ENCODE measurements at places on chromosomes 3 and 15. TPM values are rescaled to one million over a fixed set of nuclear protein-coding genes. Genes with fewer than 3 reads are reported as not detected.

DNA sequence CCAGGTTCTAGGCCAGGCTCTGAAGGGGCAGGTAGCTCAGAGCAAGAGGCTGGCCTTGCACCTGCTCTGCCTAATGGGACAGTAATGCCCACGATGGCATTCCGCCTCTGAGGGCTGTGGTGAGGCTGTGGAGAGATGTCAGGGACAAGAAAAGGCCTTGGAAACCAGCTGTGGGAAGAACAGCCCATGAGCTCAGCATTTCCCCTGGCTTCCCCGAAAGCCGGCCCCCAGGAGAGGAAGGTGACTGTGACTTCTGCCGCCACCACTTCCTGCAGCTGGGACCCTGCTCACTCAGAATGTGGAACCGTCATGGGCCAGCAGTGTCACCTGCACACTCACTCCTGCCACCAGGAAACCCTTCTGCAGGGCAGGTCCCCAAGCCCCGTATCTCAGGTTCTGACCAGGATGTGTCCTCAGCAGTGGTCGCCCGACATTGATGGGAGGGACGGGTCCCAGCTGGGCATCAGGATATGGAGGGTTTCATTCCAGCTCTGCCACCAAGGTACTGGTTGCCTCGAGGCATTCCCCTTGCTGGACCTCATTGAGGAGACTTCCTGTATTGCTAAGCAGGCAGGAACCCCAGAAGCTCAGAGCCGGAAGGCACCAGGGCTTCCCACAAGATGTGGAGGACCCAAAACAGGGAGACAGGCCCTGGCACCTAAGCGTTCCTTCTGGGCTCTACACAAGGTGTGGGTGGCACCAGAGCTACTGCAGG lies 30.7 kb downstream of the SEMA7A start:
- no peak for DNase-seq

DNA sequence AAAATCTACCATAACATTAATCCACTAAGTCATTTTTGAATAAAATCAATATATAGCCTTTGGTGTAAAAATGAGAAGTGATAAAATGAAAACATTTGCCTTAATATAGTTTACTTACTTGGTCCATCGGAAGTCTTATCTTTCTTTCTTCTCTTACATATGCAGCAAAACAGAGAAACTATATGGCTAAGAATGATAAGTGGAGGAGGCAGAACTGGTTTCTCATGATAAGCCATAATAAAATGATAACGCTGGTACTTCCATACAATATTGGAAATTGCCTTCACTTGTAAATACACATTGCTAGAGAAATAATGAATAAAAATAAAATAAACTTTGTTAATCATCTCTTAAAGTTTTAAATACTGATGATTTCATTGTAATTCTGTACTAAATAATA lies 47.8 kb upstream of the USP50 start:
- no peak for DNase-seq

GRCh38 chr3:151592287-151592686 lies 131.4 kb upstream of the IGSF10 start:
- no peak for DNase-seq

- DNase-seq = no peak
These were observed 1.3 kb upstream of the PLA1A start for GRCh38 chr3:119596398-119596797.

GRCh38 chr3:53198996-53199395 lies 38.0 kb downstream of the PRKCD start:
- DNase-seq = no peak

GRCh38 chr3:101677436-101678286 lies 729 bp upstream of the ZBTB11 start:
- DNase-seq = peak; percentile 12

DNA sequence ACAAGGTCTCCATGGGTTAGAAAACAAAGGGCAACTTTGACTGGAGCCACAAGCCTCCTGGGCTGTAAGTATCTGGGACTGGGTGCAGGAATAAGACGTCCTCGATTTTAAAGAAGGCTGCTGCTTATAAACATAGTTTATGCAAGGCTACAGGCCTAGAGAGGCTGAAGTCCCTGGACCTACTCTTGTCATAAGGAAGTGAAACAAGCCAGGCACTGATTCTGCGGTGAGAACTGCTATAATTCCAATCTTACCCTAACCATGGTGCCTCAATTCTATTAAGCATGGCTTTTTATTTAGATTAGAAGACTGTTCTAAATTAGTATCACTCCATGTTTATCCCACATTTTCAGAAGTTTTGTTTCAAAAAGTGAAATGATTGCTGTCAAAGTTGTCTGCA lies 777.6 kb downstream of the PLOD2 start:
- DNase-seq = no peak

DNA sequence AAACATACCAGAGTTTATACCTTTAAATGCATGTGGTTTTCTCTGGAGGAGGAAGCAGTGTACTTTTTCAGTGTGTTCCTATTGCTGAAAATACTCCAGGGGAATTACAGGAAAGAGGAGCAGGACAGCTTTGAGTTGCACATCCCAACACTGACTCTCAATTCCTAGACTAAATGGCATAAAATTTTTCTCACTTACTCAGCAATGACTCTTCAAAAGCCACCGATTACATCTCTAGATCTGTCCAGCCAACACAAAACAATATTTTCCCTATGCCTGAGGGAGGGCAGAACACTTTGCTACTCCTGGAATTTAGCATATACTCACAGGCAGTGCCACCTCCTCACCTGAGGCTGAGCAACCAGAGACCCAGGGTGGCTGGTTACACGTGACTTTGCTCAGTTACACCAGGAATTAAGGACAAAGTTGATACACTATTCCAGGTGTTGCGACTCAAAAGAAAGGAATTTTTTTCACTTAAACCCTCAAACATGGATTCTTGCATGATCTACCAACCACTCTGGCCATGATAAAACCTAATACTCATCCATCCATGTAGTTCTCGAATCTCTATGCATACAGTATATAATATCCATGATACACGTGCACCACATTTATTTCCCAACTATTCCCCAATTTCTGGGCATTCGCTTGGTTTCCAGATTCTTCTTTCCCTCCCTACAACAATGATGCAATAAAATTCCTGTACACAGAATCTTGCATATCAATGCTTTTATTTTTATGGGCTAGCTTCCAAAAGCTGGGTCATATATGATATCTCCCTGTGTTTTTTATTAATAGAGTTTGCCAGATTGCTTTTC lies 194.6 kb downstream of the THRB start:
- peak; percentile 16 for DNase-seq

DNA sequence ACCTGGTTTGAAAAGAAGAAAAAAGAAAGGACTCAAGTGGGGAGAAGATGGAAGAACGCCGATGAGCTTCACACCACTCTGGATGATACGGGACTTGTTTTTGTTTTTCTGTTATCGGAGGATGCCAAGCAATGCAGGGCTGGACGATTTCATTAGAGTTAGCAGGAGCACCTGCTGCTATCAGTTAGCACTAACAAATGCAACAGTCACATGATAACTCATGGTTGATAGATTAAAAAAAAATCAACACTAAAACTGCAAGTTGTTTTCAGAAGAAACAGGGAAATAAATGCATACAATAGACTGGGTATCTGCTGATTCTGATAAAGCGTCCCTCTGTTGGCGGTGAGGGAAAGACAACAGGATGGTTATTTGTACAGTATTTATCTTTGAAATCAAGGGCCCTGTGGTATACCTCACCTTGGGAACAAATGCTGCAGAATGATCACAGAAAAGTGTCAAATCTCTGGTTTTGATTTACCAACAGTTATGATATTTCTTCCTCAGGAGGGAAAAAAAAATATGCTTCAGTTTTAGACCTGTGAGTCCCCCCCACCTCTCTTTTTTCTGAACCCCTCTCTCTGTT lies 575.1 kb downstream of the FOXP1 start:
- DNase-seq = no peak

DNA sequence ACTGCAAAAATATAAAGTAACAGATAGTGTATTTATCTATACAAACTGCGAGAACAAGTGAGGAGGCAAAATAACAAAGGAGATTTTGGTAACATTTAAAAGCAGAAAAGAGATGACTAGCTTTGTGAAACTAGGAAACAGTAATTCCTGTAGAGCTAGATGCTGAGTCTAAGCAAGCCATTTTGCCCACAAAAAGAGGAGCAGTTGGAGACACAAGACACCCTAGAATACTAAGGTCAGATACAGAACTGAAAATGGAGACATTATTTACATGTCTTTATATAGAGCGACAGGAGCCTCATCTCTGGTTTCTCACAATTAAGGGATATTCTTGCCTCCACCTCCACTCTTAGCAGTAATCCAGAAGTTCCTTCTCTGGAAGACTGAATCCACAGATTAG lies 732.4 kb upstream of the GBE1 start:
- no peak for DNase-seq

DNA sequence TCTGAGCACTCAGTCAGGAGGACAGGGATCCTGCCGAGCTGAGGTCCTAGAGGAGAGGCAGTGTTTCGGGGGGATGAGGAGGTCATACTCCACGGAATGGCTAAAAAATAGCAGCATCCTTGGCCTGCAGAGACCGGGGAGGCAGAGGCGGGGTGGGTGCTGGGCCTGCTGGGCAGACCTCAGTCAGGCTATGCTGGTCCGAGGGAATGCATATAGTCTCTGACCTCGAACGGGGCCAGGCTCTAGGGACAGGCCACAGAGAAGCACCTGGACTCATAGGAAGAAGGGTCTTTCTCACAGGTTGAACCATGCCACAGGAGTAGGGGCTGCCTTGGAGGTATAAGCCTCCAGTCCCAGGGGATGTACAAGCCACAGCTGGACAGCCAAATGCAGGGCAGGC lies 14.0 kb upstream of the SKIC8 start:
- no peak for DNase-seq

GRCh38 chr3:141797819-141798447 lies 34.7 kb downstream of the GRK7 start:
- DNase-seq = no peak

GRCh38 chr15:70636540-70637165 lies 126.7 kb downstream of the UACA start:
- peak; percentile 39 for DNase-seq

- no peak for DNase-seq
These were observed 16.4 kb downstream of the GRIP2 start for GRCh38 chr3:14523792-14524191.

DNA sequence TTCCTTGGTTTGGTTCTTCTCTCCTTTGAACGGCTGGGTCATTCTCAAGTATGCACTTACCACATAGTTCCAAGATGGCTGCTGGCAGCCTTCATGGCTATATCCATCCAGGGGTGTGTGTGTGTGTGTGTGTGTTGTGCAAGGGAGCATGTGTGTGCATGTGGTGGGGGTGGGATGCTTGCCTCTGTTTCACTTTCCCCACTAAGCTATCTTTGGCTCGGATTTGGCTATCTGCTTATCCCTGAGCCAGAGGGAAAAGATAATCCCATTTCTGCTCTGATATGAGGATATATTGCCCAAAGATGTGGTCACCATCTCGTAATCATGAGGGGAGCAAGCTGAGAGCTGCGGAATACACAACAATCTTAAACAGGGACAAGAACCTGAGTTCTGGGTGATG lies 26.2 kb downstream of the ANAPC13 start:
- DNase-seq = no peak

DNA sequence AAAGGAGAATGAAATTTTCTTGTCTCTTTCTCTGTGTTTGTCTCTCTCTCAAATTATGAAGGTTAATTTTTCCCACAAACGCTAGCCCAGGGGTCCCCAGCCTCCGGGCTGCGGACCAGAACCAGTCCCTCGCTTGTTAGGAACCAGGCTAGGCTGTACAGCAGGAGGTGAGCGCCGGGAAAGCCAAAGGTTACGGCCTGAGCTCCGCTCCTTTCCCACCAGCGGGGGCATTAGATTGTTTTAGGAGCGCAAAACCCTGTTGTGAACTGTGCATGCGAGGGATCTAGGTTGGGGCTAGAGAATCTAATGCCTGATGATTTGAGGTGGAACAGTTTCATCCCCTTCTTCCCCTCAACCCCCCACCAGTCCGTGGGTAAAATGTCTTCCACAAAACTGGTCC lies 74.7 kb upstream of the ZNF385D start:
- no peak for DNase-seq

- no peak for DNase-seq
These were observed 136.2 kb downstream of the TPRG1 start for GRCh38 chr3:189307963-189308362.

GRCh38 chr3:8903191-8903590 lies 60.1 kb downstream of the RAD18 start:
- DNase-seq = no peak

- no peak for DNase-seq
These were observed 356.2 kb downstream of the SV2B start for GRCh38 chr15:91456251-91456718.

DNA sequence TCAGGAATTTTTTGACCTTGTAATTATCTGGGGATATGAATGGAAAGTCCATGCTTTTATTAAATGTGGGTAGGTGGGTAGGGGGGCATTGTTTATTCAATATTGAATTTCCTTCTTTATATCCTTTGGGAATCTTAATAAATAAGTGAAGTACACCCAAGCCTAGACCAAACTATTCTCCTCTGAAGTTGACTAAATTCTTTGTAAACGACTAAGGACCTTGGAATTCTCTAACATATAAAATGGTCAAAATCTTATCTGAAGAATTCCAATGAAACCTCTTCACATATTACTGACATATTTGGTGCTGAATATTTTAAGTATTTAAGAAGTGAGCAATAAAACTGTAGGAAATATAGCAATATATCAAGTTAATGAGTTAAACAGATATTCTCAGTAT lies 1432.1 kb upstream of the GBE1 start:
- no peak for DNase-seq

GRCh38 chr3:153084431-153084830 lies 77.6 kb upstream of the RAP2B start:
- DNase-seq = no peak

GRCh38 chr3:87088430-87088992 lies 97.6 kb upstream of the VGLL3 start:
- DNase-seq = no peak

GRCh38 chr3:172717493-172718088 lies 6.7 kb upstream of the NCEH1 start:
- no peak for DNase-seq

GRCh38 chr3:136186344-136186743 lies 9.8 kb downstream of the MSL2 start:
- peak; percentile 24 for DNase-seq

- DNase-seq = no peak
These were observed 207.9 kb upstream of the GADL1 start for GRCh38 chr3:31102196-31102879.

- peak; percentile 76 for DNase-seq
These were observed 37.5 kb upstream of the STIMATE start for GRCh38 chr3:52934630-52935530.

GRCh38 chr3:111737706-111738086 lies 121.4 kb upstream of the PHLDB2 start:
- peak; percentile 72 for DNase-seq

DNA sequence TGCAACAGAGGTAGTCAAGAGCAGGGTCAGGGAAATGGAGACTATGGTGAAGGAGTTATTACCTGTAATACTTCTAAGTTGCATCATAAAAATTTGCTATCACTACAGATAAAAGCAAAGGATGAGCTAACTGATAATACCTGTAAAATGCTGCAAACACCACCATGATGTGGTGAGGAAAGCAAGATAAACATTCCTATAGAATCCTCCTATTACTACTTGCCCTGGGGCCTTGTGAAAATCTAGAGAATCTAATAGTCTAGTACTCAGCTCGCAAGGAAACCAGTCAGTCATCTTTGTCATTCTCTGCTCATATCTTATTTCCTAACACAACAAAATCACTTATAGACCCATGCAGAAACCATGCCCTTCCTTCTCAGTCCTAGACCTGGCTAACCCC lies 899.8 kb downstream of the FHIT start:
- no peak for DNase-seq

Gene GHSR
- total RNA-seq = not detected

Gene ERICH6
- total RNA-seq = not detected

Gene PLS1
- 22.8 TPM for total RNA-seq

Gene SHISA5
- 192 TPM for total RNA-seq

Gene CGNL1
- total RNA-seq = 13.7 TPM

Gene CX3CR1
- total RNA-seq = 0.70 TPM

Gene C3orf22
- total RNA-seq = not detected

Gene TPRG1
- total RNA-seq = 0.43 TPM

Gene SCAPER
- 23.4 TPM for total RNA-seq

Gene CADPS
- total RNA-seq = 6.6 TPM

Measured in hepatocyte (in vitro differentiated cells).